ENCODE measurements at places on chromosomes 11 and 22. TPM values are rescaled to one million over a fixed set of nuclear protein-coding genes. Genes with fewer than 3 reads are reported as not detected.
A peak's percentile ranks its signal among the peaks of the same experiment; 100 is the strongest.

ASPHD2 gene
- total RNA-seq: 1.9 TPM

GRCh38 chr11:132037956-132038355 lies 667.5 kb downstream of the NTM start:
- no peak for DNase-seq
- no peak overlapping the region for H3K4me3 ChIP-seq
- no peak overlapping the region for H3K27ac ChIP-seq
- no peaks in the 10 kb centered on the region for H3K4me1 ChIP-seq
- H3K27me3 ChIP-seq: no peaks in the 10 kb centered on the region

FADS1 gene
- 2.1 TPM for total RNA-seq

- no peaks in the 10 kb centered on the region for H3K36me3 ChIP-seq
- H3K27me3 ChIP-seq: no peaks in the 10 kb centered on the region
- H3K4me1 ChIP-seq: peaks cover 54% of the 10 kb centered on the region
- no peak for DNase-seq
- H3K4me3 ChIP-seq: peak overlapping the region; percentile 60
These were observed 2.0 kb downstream of the CTNND1 start for GRCh38 chr11:57763568-57763967.

AIFM3 gene
- total RNA-seq: 1.9 TPM

- H3K4me1 ChIP-seq: peaks cover 12% of the 10 kb centered on the region
- no peak overlapping the region for H3K4me3 ChIP-seq
- no peak for DNase-seq
- no peak overlapping the region for H3K27ac ChIP-seq
- no peaks in the 10 kb centered on the region for H3K36me3 ChIP-seq
- H3K27me3 ChIP-seq: no peaks in the 10 kb centered on the region
These were observed 135.2 kb downstream of the RRAS2 start for GRCh38 chr11:14223636-14224288.

- no peaks in the 10 kb centered on the region for H3K36me3 ChIP-seq
- no peaks in the 10 kb centered on the region for H3K27me3 ChIP-seq
- peak overlapping the region; percentile 65 for H3K27ac ChIP-seq
- H3K4me3 ChIP-seq: peak overlapping the region; percentile 10
These were observed 7.8 kb upstream of the NFAM1 start for GRCh38 chr22:42439821-42440674.
